ENCODE measurements at places on chromosomes 6 and 20. TPM values are rescaled to one million over a fixed set of nuclear protein-coding genes. Genes with fewer than 3 reads are reported as not detected.

The GINM1 gene
- 52.5 TPM for total RNA-seq

The WFDC6 gene
- total RNA-seq: not detected

The SAPCD1 gene
- total RNA-seq: not detected

The KIF6 gene
- not detected for total RNA-seq

The BTNL2 gene
- total RNA-seq: not detected

The FHL5 gene
- total RNA-seq: 47.3 TPM

The GTSF1L gene
- not detected for total RNA-seq

The NKAPL gene
- total RNA-seq: 1.1 TPM

The HTR1B gene
- 9.9 TPM for total RNA-seq

Measured in thoracic aorta (tissue), 2 donors.